ENCODE measurements at places on chromosomes 11 and 22.

DNA sequence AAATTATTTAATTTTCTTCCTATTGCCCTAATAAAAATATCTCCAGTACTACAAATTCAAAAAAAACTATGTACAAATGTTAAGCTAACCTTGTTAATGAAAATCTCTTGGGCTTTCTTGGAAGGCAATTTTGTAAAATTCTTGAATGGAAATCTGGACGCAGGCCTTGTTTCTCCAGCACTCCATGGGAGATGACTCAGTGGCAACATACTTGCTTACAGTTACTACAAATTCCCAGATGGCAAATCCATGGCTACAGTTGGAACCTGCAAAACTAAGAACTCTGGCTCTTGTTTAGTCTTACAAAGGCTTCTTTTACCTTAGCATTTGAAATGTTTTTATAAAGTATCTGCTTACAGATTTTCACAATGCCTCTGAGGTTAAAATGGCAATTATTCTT lies 725.2 kb downstream of the DLG2 start:
- DNase-seq = no peak

DNA sequence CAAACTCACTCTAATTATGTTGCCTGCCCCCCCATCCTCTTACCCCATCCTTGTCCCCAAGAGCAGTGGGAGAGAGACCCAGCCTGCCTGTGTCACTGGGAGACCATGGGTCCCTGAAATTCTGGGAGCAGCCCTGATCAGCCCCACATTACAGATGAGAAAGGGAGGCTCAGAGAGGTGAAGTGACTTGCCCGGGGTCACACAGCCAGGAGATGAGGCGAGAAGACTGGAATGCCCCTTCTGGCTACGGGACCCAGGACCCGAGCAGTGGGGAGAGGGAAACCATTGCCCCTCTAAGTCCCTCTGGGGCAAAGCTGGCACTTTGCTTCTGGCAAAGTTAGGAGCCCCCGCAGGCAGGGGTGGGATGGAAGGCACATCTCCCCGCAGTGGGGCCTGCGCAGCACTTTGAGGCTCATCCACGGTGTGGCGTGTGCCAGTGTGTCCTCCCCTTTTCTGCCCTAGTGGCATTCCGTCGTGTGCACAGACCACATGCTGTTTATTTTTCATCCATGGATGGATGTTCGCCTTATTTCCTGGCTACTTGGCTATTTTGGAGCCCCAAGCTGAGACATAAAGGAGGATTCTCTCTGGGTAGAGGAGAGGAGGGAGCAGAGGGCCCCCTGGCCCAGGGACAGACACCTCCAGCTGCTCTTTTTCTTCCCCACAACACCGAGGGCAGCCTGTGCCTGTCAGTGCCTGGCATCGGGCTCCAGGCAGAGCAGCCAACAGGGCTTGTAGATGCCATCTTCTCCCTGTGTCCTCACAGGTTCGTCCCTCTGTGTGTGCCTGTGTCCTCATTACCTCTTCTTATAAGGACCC lies 3.7 kb upstream of the FGF3 start:
- DNase-seq = no peak

GRCh38 chr11:88117281-88117858 lies 57.9 kb downstream of the RAB38 start:
- no peak for DNase-seq

DNA sequence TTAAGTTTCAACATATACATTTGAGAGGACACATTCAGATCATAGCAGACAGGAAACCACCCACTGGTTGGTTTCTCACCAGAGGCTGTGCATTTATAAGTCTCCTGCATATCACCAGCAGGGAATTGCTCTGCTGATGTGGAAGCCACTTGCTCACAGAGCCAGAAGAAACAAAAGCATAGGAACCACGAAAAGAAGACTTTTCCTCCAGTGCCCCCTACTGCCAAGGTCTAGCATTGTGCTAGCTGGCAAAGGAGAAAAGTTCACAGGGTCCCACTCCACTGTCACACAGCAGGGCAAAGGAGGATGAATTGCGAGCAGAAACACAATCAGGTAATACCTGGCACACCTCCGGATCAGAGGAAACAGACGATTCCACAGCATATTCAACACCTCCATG lies 28.9 kb upstream of the ISX start:
- no peak for DNase-seq

DNA sequence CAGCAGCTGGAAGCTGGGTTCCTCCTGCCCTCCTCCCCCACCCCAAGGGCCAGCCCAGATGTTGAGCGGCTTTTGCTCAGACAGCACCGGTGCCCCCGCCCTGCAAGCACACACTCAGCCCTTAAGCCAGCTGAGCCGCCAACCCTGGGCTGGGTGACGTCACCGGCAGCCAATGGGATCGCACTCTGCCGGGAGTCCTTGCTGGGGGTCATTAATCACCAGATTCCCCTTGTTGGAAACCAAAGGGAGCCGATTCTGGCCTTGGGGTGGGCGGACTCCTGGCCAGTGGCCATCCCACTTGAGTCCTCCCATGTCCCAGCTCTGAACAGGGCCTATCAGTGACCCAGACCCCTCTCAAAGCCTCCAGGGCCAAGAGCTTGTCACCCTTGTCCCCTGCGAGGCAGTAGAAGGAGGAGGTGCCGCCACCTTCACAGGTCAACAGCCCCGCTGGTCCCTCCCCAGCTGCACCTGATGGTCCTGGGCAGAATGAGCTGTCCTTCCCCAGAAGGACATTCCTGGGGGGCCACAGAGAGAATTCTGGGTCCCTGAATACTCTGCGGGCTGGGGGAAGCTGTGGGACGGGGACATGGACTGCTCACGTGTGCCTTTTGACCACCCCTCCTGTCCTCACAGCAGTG lies 7.4 kb downstream of the DUSP8 start:
- DNase-seq = peak; percentile 89

DNA sequence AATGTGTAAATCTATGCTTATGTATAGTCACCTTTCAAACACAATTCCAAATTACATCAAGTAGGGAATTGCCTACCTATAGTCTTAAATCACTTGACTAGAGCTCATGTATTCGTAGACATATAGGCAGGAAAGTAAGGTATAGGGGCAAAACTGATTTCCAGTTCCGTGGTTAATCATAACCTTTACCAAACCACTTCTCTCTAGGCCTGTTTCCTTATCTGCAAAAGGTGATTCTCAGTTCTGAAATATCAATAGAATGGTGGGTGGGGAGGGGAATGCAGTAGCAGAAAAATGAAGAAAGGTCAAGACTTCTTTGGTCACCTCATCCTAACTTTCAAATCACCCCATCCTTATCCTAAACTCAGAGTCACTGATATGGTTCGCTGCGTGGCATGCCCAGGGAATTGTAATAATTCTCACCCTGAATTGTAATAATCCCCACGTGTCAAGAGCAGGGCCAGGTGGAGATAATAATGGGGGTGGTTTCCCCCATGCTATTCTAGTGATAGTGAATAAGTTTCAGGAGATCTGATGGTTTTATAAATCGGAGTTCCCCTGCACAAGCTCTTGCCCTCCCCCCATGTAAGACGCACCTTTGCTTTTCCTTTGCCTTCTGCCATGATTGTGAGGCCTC lies 1.9 kb upstream of the ANO5 start:
- DNase-seq = no peak

GRCh38 chr22:47901911-47902310 lies 1139.5 kb downstream of the TBC1D22A start:
- DNase-seq = no peak

GRCh38 chr11:33027233-33027632 lies 11.6 kb downstream of the DEPDC7 start:
- no peak for DNase-seq

DNA sequence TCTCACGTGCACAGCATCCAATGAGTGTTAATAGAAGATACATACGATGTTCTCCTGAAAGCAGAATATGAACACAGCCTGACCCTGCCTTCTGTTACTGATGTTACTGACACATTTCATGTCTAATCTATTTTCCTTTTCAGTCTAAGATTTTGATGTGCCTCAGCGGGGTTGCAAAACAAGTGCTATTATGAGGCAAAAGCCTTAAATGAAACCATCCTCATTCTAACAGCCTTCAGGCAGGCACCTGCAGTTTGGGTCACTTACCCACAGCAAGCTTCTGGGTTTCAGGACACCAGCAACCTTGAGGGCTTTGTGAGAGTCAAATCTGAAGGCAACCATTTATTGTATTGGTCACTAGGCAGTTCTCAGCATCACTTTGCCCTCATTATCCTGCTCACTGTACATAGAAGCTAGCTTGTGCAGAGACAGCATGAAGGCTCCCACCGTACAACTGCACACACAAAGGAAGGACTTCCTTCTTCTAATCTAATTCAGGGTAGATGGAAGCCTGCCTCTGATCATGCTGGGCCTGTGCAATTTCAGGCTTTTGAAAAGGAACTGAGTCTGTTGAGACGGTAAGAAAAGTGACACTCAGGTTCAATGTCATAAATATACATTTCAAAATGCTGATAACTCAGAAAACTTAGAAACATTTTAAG lies 183.2 kb upstream of the PITPNB start:
- DNase-seq = no peak

DNA sequence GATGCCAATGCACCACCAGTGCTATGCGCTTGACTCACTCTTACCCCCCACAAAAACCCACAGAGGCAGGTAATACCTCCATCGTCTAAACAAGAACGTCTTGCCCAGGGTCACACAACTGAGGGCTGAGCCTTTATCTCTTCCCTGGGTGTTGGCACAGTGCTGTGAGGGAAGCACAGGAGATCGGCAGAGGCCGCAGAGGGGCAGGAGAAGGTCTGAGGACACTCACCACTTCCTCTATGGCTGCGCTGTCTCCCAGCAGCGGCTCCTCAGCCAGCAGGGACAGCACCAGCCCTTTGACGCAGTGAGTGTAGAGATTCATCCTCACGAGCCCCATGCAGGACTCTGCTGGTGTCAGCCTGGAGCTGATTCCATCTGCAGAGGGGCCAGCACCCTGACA lies 19.9 kb downstream of the HPS4 start:
- DNase-seq = no peak

DNA sequence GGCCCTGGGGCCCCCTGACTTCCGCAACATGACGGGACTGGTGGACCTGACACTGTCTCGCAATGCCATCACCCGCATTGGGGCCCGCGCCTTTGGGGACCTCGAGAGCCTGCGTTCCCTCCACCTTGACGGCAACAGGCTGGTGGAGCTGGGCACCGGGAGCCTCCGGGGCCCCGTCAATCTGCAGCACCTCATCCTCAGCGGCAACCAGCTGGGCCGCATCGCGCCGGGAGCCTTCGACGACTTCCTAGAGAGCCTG lies 992 bp downstream of the LRFN4 start:
- DNase-seq = no peak

GRCh38 chr11:123103326-123103980 lies 41.5 kb upstream of the HSPA8 start:
- peak; percentile 53 for DNase-seq

DNA sequence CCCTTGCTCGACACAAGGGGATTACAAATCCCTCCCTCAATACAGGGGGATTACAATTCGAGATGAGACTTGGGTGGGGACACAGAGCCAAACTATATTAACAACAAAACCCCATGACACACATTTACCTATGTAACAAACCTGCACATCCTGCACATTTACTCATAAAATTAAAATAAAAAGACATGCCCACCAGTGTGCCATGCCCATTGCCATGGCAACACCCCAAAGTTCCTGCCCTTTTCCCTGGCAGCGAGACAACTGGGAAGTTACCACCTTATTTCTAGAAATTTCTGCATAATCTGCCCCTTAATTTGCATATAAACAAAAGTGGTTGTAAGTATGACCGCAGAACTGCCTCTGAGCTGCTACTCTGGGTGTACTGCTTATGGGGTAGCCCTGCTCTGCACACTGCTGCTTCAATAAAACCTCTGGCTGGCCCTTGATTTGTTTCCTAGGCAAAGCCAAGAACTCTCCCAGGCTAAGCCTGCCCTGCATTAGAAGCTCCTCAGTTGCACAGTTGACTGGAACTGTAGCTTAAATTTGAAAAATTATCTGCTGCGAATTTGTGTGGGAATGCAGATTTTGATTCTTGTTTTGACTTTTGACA lies 8.6 kb upstream of the INCENP start:
- no peak for DNase-seq

GRCh38 chr11:67662835-67663531 lies 11.4 kb downstream of the ALDH3B2 start:
- DNase-seq = no peak

DNA sequence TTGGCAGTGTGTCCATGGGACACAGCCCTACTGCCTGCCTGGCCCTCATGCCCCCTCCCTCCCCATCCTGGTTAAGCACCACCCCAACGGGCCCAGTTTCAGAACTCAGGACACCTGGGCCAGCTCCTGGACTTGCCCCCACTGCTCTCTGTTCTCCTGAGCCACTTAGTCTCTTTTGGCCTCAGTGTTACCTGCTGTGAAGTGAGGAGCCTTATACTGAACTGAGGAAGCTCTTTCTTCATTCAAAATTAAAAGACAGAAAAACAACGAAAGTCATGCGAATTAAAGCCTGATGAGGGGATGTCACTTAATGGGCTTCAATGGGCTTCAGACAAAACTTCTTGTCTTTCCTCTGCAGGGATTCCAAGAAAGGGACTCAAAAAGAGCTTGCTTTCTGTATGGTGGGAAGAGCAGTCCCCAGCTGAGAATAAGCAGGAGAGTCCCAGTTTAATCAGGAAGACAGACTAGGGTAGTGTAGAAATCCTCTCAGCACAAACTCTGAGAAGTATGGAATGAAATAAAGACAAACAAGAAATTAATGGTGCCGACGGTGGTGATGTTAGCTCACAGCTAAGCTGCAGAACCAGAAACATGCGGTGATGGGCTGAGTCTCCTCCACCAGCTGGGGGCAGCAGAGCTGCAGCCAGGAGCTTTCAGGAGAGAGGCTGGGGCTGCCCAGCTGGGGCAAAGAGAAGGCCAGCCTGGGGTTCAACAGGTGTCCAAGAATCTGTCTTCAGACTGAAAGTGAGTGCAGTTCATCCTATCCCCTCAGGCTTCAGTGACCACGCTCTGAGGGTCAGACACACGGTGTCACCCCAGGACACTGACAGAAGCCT lies 101.0 kb downstream of the GGTLC2 start:
- peak; percentile 70 for DNase-seq

- no peak for DNase-seq
Measured at GRCh38 chr22:43901976-43902643, 10.3 kb upstream of the PNPLA5 start.

- DNase-seq = no peak
Measured at GRCh38 chr11:68213135-68213515, at the start of gene KMT5B. KMT5B (minus strand) TSS chr11:68213296; CDS start chr11:68190076, 23,220 bp downstream.

Measured in ecto neural progenitor cell (in vitro differentiated cells).